ENCODE measurements at places on chromosomes 3 and 15. TPM values are rescaled to one million over a fixed set of nuclear protein-coding genes. Genes with fewer than 3 reads are reported as not detected.

DNA sequence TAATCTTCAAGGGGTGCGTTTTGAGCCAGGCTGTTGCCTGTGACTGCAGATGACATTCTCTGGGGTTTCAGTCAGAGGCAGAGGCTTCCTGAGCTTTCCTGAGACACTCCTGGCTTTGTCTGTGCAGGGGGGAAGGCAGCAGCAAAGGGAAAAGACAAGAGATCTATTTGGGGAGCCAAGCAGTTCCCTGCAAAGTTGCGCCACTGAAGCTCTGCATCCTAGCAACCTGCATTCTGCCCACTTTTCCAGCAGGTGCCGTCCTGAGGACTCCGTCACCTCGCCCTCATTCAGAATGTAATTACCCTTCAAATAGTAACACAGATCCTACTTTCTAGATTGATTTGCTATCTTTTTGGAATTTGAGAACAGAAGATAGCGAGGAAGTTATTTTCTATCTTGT, 1.9 kb upstream of the TMEM158 start:
- DNase-seq = no peak

The ZFYVE19 gene
- 18.1 TPM for total RNA-seq

The TM6SF1 gene
- 30.9 TPM for total RNA-seq

GRCh38 chr3:159832024-159832423, 156.6 kb upstream of the IL12A start:
- DNase-seq = no peak

GRCh38 chr3:168531116-168531515, 435.4 kb upstream of the GOLIM4 start:
- no peak for DNase-seq

GRCh38 chr3:187878772-187879518, 133.7 kb upstream of the BCL6 start:
- no peak for DNase-seq

DNA sequence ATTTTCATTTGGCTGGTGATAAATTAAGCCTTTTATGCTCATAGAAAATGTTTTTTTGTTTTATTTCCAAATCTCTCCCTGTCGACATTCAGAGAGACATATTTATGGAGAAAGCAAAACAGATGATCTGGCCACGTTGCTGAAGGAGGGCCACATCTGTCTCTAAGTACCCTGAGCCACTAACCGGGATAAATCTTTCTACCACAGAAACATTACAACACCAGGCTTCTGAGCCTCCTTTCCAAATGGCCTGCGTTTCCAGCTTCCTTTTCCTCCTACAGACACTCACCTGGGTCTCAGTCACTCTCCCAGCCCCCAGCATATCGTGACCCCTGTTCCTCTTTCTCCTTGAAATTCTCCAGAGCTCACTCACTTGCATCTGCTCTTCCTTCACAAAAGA, 161.0 kb downstream of the ARRDC4 start:
- DNase-seq = no peak

GRCh38 chr15:37106490-37107001, 6.2 kb upstream of the MEIS2 start:
- peak; percentile 43 for DNase-seq

DNA sequence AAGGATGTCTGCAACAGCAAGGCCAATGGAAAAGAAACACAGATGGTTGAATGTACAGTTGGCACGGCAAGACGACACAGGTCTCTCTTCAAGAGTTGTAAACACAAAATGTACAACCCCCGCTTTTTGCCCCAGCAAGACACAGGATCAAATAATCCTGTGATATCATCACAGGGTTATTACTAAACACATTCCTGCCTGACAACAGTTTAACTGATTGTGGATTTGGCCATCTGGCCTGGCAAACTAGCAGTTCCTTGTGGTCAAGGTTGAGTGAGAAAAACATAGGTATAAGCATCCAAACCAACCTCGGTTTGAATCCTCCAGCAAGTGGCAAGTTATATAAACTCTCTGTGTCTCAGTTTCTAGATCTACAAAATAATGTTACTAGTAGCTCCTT, 23.4 kb downstream of the PARP16 start:
- no peak for DNase-seq

The GANC gene
- total RNA-seq = 7.3 TPM

- peak; percentile 68 for DNase-seq
Measured at GRCh38 chr3:185976977-185977678, 39.3 kb upstream of the TRA2B start.

- no peak for DNase-seq
Measured at GRCh38 chr15:94052711-94053110, 178.7 kb upstream of the MCTP2 start.

DNA sequence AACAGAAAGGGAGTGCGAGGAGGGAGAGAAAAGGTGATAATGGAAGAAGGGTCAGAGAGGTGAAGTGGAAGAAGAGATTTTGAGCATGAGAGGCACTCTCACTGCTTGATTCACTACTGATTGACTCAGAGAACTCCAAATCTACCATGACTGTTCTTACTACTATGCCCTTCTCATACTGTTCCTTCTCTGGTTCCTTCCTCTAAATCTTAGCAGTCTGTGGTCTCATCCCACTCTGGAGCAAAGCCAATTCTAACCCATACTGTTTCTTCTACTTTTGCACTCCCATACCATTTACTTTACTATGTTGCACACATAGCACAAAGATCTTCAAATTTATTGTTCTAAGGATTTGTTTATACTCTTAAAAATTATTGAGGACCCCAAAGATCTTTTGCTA, 100.8 kb downstream of the DTWD1 start:
- no peak for DNase-seq

- no peak for DNase-seq
Measured at GRCh38 chr3:72768936-72769335, 79.3 kb downstream of the SHQ1 start.

- no peak for DNase-seq
Measured at GRCh38 chr15:77790481-77790880, 157.8 kb upstream of the LINGO1 start.

The ARPC4 gene
- 251 TPM for total RNA-seq

- no peak for DNase-seq
Measured at GRCh38 chr15:62075595-62076277, 9.0 kb downstream of the C2CD4A start.

- DNase-seq = no peak
Measured at GRCh38 chr3:80542456-80542855, 774.7 kb upstream of the ROBO1 start.

GRCh38 chr15:60407415-60407805, 9.6 kb upstream of the ANXA2 start:
- DNase-seq = peak; percentile 62

GRCh38 chr3:138578961-138579574, 15.0 kb downstream of the CEP70 start:
- DNase-seq = no peak

The SCAMP5 gene
- 5.6 TPM for total RNA-seq

GRCh38 chr3:47009225-47010110, 30.0 kb downstream of the NBEAL2 start:
- DNase-seq = peak; percentile 93

The CCPG1 gene
- total RNA-seq = 34.0 TPM

GRCh38 chr3:169953462-169954141, 13.0 kb upstream of the SEC62 start:
- DNase-seq = no peak

- DNase-seq = no peak
Measured at GRCh38 chr15:64379216-64379960, 1.9 kb downstream of the PCLAF start.

DNA sequence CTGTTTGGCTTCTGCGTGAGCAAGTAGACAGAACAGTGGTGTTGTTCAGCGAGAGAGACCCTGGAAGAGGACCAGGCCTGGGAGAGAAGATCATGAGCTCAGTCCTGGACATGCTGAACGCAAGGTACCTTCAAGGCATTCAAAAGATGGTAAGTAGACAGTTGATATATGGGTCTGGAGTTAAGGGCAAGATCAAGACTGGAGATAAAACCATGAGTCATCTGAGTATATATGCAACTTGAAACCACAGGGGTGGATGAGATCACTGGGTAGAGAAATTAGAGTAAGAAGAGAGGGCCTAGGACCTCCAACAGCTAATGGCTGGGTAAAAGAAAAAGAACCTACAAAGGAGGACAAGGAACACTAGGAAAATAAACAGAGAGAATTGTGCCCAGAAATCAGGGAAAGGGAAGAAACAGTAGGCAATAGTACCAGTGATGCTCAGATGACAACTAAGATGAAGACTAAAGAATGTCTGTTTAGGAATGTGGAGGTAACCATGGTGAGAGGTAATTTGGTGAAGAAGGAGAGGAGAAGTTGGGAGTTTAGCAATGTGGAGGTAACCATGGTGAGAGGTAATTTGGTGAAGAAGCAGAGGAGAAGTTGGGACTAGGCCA, 343.2 kb upstream of the ADAMTS9 start:
- DNase-seq = peak; percentile 79

- no peak for DNase-seq
Measured at GRCh38 chr3:133328373-133328772, 71.5 kb upstream of the BFSP2 start.

DNA sequence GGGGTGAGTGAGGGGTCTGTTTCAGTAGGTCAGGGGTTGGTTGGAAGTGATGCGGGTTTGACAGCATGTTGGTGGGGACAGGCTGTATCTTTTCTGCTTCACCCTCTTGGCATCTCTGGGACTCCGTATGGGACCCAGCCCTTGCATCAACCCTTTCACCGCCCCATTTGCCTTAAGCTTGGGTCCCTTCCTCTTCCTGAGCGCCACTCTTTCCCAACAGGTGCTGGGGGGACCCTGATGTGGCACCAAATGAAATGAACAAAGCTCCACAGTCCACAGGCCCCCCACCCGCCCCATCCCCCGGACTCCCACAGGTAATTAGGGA, 1.1 kb downstream of the EIF4G1 start:
- DNase-seq = no peak

The PARP15 gene
- 0.40 TPM for total RNA-seq

The ARHGEF26 gene
- under 0.01 TPM for total RNA-seq

DNA sequence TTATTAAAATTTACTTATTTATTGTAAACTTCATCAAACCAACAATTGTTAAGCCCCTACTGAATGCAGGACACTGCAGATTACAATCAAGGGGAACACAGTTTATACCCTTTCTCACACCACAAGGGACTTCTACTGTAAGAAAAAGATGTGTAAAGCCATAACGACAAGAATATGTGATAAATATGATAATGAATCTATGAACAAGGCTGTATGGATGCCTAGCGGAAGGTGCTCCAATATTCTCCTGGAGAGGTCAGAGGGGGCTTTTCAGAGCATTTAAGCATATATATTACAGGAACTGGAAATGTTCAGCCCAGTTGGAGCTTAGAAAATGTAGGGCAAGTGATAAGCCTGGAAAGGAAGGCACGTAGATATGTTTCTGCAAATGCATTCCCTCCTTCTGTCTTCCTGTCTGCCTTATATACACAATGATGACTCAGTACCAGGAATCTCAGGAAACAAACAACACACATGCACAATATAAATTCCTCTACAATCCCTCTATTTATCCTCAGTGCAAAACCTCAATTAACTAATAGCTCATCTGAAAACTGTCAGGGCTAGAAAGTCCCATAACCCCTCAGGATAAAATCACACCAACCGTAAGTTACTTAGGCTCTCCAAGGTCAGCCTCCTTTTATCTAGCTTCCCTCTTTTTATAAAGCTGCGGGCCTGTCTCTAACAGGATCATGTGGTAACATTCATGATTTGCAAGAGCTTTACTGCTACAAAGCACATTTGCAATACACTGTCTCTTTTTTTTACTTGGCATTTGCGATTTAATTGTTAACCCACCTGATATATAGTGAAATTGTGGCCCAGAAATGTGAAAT, 393.1 kb downstream of the LPP start:
- peak; percentile 74 for DNase-seq

DNA sequence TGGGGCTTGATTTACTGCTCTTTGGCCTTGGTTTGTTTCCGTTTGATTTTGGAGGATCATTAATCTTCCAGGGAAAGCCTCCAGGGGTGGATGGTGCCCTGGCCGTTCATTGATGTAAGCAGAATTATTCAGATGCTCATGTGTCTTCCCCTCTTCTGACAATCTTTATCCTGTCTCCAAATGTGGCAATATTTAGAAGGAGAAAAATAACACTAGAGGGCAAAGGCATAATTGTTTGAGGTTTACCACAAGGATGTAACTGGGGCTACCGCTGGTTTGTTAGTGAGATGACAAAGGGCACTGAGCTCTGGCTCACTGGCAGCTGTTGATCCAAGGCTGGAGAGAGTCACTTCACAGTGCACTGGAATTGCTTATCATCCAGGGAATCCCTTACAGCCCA, 18.2 kb upstream of the PLCL2 start:
- peak; percentile 64 for DNase-seq

The AADACL2 gene
- not detected for total RNA-seq

The DZIP1L gene
- total RNA-seq = 1.7 TPM

- DNase-seq = no peak
Measured at GRCh38 chr3:126711121-126711760, 7.2 kb downstream of the CHCHD6 start.

DNA sequence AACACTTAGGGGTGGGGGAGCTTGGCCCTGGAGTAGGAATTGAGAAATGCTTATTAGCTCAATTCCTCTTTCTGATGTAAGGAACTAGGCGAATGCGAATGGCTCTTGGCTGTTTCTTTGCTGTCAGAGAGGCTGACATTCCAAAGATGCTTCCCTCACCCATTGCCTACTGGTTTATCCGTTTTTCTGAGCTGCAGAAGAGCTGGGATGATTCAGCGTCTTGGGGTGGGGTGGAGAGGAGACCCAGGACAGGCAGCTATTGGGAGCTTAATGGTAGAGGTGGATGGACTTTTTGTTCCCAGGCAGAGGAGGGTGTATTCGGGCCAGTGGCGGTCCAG, 9.8 kb downstream of the PLEKHO2 start:
- peak; percentile 48 for DNase-seq

The NR2E3 gene
- total RNA-seq = 0.20 TPM

DNA sequence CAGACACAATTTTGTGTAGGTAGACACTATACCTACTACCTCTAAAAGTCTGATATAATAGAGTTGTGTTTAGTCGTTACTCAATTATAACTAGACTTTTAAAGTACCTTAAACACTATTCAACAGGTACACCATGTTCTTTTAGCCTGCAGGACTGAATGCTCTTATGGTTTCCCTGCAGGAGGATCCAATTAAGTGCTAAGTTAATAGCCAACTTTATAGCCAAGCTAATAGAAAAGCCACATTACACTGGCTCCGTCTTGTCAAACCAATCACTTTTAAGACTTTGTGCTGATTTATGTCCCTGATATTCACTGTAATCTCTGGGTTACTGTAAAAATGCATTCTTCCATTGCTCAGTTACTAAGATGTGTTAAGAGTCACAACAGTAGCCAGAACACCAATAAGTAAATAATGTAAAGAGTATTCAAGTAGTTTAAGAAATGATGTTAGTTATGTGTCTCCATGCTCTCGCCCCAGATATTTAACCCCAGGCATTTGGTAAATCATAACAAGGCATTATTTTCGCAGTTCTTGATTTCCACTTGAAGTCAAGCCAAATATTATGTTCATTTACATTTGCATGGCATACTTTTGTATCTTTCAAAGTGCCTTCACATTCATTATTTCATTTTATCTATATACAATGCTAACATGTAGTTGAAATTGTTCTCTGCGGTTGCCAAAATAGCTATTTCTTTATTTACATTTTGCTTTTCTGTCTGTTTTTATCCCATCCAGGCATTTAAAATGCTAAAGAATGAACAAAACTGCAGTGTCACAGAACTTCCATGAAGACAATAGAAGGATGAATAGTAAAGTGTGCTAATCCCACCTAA, 42.7 kb upstream of the AP4E1 start:
- no peak for DNase-seq

- peak; percentile 23 for DNase-seq
Measured at GRCh38 chr3:158091531-158091930, 14.7 kb downstream of the SHOX2 start.
